NCI-H187 (cell line): ENCODE measurements at places on chromosomes 16 and 17.

- no peak for DNase-seq
These were observed 512.0 kb downstream of the NPIPA7 start for GRCh38 chr16:16890964-16891363.

DNA sequence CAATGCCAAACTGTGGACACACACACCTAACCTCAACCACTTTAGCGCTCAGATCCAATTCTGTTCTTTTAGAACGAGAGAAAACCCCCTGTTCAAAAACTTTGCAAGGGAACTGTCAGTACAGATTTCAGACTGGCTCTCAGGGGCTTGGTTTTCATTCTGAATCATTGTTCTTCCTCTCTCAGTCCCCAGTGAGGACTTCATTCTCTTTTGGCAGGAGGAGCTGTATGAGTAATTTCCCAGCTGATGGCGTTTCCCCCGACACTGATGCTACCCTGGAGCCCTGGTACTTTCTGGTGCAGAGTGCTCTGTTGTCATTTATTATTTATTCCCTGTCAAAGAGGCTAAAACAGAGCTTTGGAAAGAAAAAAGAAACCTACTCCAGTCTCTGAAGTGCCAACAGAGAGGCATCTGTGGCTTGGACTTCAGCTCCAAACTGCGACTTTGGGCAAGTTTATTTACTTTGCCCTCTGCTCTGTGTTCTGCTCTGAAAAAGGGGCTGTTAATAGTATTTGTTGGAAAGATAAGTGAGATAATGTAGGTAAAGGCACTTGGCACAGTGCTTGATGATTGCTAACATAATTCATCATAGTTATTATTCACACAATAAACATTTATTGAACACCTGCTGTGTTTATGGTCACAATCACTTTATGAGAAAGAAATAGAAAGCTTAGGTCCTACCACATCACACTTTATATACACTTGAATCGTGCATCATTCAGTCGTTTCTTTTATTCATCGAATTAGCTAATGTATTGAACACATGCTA lies 28.3 kb downstream of the ETV4 start:
- DNase-seq, result no peak

GRCh38 chr17:10415161-10415560 lies 6.6 kb downstream of the MYH8 start:
- DNase-seq, result no peak

DNA sequence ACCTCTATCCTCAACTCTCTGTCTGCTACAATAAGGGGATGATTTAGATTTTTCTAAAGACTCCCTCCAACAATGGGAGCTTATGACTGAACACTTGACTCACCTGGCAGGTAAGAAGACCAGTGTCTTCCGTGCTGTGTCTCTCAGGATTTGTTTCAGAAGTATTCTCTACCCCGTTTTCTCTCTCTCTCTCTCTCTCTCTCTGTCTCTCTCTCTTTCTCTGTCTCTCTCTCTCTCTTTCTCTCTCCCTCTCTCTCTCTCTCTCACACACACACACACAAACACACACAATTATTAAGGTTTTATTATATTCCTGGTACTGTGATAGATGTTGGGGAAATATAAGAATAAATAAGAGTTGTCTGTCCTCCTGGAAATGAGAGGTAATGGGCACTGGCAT lies 263.9 kb downstream of the TOX3 start:
- no peak for DNase-seq

DNA sequence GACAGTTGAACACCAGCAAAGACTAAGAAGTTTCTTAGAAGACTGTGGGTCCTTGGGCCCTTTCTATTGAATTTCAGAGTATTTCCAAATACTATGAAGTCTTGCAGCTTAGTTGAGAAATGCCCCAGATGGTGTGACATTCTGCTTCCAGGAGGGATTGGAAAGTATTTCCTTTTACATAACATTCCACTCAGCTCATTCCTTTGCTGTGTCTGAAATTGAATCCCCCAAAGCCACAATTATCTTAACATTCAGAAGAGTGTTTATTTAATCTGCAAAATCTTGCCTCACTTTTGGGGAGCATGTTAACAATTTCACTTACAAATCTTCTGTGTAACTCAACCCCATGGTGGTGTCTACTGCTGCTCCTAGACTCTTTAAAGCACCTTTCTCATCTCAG lies 307.7 kb downstream of the WWOX start:
- DNase-seq, result no peak

- DNase-seq, result no peak
These were observed 45.4 kb downstream of the CLEC19A start for GRCh38 chr16:19330841-19331397.

DNA sequence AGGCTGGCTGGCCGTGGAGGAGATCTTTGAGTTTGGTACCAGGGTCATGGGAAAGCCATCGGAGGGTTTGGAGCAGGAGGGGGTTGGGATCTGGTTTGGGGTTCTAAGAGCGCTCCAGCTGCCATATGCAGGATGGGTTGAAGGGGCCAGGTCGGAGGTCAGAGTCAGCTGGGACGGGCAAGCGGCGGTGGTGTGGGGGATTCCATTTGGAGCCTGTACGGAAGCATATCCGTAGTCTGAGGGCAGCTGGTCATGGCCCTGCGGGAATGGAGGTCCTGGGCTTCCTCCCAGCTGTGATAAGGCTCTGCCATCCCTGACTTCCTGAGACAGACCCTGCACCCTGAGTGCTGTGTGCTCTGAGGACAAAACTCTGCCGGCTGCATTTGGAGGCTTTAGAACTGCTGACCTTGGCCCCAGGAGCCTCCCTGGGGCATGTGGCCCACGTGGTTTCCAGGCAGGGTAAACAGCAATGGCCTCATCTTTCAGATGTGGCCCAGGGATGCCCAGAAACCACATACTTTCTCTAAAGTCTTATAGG lies 46.5 kb downstream of the ATP2C2 start:
- DNase-seq, result no peak

DNA sequence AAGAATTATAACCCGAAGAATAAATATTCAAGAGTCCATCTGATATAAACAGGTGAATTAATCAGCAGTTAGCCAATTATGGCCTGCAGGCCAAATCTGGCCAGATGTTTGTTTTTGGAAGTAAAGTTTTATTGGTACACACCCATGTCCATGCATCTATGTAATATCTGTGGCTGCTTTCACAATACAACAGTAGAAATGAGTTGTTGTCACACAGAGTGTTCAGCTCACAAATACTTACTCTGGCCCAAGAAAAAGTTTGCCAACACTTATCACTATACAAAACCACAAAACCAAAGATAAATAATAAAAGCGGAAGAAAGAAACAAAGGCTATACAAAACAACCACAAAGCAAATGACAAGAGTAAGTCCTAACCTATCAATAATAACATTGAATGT lies 109.4 kb downstream of the CDYL2 start:
- DNase-seq, result no peak

GRCh38 chr17:6930749-6931148 lies 65.1 kb upstream of the ALOX12 start:
- DNase-seq, result no peak

DNA sequence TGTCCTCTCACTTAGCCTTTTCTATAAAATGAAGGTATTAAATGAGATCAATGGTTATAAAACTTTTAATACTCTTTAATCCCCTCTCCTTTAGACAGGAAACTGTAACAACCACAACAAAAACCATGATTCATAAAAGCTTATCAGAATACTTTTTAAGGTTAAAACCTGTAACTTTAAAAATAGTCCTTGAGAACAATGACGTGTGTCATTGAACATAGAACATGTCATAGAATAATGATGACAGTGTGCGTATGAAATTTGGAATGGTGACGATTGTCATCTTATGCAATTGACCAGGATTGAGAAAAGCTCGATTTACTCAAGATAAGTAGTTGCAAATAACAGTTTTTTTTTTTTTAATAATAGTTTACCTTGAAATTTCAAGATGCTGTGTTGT lies 94.1 kb downstream of the PLCG2 start:
- DNase-seq, result no peak

- no peak for DNase-seq
These were observed 7.7 kb upstream of the ARHGAP23 start for GRCh38 chr17:38420518-38420917.

GRCh38 chr16:68083239-68083781 lies 1.9 kb upstream of the NFATC3 start:
- no peak for DNase-seq

DNA sequence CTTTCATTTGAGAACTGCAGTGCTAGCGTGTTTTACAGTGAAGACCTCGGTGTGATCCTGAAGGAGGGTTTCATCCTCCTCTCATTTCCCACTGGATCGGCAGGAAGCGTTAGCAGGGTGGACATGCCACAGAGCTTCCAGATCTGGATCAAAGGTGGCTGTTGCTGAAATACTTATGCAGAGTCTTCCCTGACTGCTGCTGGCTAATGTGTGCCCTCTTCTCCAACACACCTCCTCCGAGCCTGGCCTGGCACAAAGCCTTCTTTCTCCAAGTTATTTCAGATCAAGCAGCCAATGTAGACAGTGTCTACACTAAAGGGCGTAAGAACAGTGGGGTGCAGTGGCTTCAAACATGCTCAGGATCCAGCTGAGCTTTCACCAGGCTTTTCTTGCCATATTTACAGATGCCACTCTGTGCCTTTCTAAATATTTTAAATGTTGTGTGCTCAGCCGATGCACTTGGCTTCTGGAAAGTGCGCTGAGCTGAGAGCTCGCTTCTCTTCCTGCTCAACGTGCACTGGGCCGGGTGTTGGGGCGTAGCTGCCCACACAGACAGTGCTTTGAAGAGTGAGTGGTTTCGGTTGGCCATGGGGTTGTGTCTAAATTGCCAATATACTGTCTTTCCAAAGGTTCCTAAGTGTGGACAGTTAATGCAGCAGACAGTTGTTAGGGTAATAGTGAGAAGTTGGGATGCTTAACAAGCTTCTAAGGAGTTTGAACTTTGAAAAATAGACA lies 2.1 kb downstream of the ZNF750 start:
- DNase-seq, result no peak

- DNase-seq, result no peak
These were observed 5.0 kb downstream of the SKA2 start for GRCh38 chr17:59149841-59150511.

GRCh38 chr17:82217530-82218204 lies 5.0 kb upstream of the CCDC57 start:
- no peak for DNase-seq

DNA sequence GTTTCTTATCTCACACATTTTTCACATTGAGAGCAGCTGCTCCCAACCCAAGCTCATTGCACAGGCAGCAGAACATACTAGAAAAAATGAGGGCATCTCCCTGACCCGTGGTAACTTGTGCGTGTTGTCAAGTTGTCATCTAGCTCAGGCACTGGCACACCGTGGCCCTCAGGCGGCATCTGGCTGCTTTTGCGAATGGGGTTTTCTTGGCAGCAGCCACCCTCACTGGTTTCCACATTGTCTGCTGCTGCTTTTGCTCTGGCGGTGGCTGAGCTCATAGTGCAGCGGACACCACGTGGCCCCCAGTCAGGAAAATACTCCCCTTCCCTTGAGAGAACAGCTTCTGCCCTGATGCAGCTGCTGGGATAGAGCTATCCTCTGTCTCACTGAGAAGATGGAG lies 9.4 kb upstream of the TEDC2 start:
- DNase-seq, result no peak

DNA sequence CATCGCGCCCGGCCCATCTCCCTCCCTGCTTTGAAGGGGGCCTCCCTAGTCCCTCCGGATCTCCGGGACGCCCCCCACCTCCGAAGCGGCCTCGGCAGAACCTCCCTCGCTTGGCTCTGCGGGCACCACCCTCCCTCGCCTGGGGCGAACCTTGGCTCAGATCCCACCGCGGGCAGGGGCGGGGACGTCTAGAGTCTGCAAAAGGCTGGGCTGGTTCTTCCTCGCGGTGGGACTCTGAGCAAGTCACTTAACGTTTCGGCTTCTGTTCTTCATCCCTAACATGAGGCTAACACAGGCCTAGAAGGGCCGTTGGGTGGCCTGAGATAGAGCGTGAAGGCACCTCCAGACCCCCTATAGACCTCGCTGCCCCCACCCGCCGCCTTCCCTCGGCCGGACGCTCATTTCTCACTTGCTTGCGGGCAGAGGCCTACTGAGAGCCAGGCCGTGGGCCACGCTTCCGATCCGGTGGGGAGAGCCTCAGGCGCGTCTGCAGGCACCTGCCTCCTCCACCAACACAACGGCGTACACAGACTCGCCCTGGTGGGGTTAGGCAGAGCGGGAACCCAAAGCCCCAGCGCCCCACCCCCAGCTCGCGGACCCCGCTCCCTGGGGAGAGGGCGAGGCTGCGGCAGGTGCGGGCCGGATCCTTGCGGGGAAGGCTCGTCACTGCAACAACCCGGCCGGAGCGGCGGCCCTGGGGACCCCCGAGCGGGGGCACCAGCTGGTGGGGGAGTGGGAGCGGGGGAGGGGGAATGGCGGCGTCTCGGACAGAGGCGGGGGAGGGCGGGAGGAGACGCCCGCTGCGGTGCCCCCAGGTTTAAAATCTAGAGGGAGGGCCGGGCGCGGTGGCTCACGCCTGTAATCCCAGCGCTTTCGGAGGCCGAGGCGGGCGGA lies 5.4 kb downstream of the MYO1C start:
- no peak for DNase-seq

DNA sequence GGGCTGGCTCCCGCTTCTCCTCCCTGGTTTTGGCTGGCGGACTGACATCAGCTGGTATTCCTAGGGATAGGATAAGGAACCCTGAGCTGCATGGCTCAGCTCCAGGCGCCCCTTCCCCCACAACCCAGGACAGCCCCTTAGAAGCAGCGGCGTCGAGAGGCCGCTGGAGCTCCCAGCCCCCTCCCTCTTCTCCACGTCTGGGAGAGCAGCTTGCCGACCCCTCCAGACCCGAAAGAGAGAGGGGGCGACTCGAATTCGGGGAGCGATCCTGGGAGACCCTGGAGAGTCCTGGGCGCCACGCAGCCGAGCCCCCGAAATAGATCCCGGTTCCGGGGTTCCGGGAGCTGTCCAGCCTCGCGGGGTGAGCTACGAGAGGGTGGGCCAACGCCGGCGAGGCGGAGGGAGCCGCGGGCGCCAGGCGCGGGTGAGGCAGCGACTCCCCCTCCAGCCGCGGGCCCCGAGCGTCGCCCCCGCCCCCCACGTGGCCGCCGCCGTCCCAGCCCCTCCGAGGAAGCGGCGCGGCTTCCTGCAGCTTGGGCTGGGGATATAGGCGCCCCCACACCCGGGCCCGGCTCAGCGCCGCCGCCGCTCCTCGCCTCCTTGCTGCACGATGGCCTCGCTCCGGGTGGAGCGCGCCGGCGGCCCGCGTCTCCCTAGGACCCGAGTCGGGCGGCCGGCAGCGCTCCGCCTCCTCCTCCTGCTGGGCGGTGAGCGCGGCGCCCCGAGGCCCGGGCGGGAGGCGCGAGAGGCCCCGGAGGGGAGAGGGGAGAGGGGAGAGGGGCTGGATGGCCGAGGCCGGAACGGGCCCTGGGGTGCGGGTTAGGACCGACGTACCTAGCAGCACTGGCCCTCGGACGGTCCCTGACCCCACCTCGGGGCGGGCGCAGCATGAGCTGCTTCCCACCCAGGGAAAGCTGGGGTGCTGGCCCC lies at the start of gene RAMP2:
TSS of gene RAMP2 (plus strand) at position 576 of the 930 bp plus-strand sequence. CDS start at position 611, 35 bp downstream.
- no peak for DNase-seq

GRCh38 chr17:73058022-73058421 lies 34.5 kb downstream of the SLC39A11 start:
- DNase-seq, result no peak

- no peak for DNase-seq
These were observed 290 bp upstream of the KRTAP4-1 start for GRCh38 chr17:41185001-41185400.

- DNase-seq, result no peak
These were observed 698.2 kb downstream of the MAF start for GRCh38 chr16:78902321-78902720.
